ENCODE measurements at places on chromosomes 12 and 14. TPM values are rescaled to one million over a fixed set of nuclear protein-coding genes. Genes with fewer than 3 reads are reported as not detected.

Gene PMEL
- total RNA-seq: 3.9 TPM

Gene CLEC1B
- not detected for total RNA-seq

Gene NEUROD4
- not detected for total RNA-seq

Gene DENR
- total RNA-seq: 62.9 TPM

Gene DIO2
- 4.7 TPM for total RNA-seq

Gene NOXRED1
- 0.72 TPM for total RNA-seq

Gene RGS6
- 0.34 TPM for total RNA-seq

Gene STYK1
- 1.6 TPM for total RNA-seq

Gene RFLNA
- 1.8 TPM for total RNA-seq

Gene PLA2G1B
- total RNA-seq: not detected

Gene PLCZ1
- total RNA-seq: not detected

Gene POTEM
- not detected for total RNA-seq

Gene CKAP4
- total RNA-seq: 392 TPM

Gene HOXC12
- not detected for total RNA-seq

Gene RPL10L
- not detected for total RNA-seq

Gene LTBR
- total RNA-seq: 2.8 TPM

Gene CHGA
- total RNA-seq: not detected

Gene OR10G3
- total RNA-seq: not detected

Gene A2M
- total RNA-seq: 10.7 TPM

Gene ACVRL1
- 1.3 TPM for total RNA-seq

Gene HSPB8
- 54.6 TPM for total RNA-seq

Gene STAC3
- 0.75 TPM for total RNA-seq

Gene TEP1
- total RNA-seq: 21.0 TPM

Gene ATP6V1D
- total RNA-seq: 96.3 TPM

Gene GNB3
- 16.6 TPM for total RNA-seq

Gene ANKS1B
- 3.0 TPM for total RNA-seq

All from astrocyte (in vitro differentiated cells and primary cell).